ELR (cell line): ENCODE measurements at places on chromosomes 6 and 20.

DNA sequence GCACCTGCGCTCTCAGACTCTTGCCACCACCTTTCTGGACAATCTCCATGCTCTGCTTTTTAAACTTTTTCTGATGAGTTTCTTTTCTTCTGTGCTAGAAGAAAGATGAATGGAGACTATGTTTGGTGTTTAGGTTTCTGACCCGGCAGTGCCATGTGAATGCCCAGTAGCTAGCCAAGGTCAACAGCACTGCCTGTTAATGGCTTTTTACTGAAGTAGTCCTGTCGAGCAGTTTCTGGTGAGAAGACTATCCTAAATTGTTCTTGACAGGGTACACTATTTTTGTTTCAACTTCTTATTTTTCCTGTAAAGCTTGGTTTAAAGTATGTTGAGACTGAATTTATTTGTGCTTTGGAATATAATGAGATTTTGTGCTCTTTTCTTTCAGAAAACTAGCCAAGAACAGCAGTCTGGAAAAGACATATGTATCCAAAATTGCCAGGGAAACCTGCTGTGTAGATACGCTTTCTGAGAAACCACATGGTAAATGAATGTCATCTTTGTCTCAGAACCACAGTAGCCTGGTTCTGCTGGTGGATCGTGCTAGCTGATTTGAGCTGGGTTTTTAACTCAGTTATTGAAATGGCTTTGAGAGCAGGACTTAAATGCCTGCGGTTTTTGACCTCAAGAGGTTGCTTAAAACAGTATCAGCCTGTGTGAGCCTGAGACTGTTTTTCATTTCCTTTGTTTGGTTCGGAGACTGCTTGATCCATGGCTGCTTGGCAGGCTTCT, 48.1 kb downstream of the KCNS1 start:
- peak; percentile 69 for DNase-seq

GRCh38 chr6:16355238-16355637, 116.9 kb downstream of the GMPR start:
- DNase-seq, result no peak

GRCh38 chr6:32079566-32080290, 29.4 kb downstream of the TNXB start:
- DNase-seq, result no peak

GRCh38 chr6:147395158-147395557, 113.3 kb upstream of the SAMD5 start:
- DNase-seq, result no peak

GRCh38 chr6:168132531-168133167, 53.6 kb upstream of the FRMD1 start:
- peak; percentile 48 for DNase-seq
